Esophagus mucosa (tissue), 1 donor: ENCODE measurements at places on chromosomes 4 and X.

GRCh38 chr4:78370631-78371372 is 180.8 kb upstream of the ANXA3 start:
- peak; percentile 86 for ATAC-seq

DNA sequence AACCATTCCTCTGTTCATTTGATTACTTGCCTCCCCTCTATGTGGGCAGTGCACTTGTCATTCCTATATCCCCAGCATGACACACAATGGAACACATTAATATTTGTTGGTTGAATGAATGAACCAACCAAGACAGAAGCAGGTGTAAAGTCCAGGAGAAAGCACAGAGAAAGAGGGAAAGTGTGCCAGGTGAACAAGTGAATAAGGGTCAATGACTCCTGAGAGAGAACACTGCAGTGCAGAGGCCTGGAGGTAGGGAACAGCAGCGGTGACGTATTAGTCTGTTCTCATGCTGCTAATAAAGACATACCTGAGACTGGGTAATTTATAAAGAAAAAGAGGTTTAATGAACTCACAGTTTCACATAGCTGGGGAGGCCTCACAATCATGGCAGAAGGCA is 53.1 kb downstream of the USP46 start:
- ATAC-seq: no peak

DNA sequence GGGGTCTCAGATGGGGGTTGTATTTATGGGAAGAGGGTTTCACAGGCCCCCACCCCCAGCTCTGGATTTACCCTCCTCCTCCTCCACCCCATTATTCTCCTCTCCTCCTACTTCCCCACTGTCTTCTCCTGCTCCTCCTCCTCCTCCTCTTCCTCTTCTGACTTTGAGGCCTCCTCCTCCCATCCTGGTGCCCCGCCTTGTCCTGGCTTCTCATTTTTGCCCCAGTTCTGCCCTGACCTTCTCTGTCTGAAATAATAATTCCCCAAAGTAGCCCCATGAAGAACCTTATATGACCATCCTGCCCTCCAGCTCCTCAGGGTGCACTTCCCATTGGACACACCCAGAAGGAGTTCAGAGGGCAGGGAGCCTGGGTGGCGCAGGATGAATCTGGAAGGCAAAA is 351.4 kb upstream of the GATB start:
- no peak for ATAC-seq

GRCh38 chr4:12881945-12882584 is 602.1 kb downstream of the RAB28 start:
- no peak for ATAC-seq

DNA sequence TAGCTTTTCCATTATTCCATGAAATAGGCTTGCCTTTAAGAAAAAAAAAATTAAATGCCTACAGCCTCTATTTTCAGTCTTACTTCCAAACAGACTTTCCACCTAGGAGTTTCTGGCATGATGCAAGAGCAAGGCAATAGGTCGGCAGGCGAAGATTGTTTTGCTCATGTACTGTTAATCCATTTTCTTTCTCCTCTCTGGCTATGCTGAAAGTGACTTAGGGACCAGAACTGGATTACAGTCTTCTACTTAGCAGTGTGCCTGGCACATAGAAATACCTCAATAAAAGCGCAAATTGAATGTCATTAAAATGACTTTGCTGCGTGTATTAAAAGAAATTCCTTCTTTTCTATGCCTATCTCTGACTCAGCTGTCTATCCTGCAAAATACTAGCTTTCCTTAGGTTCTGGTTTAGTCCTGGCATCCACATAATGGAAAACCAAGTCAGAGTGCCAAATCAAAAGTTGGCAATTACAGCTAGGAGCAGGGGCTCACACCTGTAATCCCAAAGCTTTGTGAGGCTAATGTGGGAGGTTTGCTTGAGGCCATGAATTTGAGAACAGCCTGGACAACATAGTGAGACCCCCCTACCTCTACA is 51.9 kb downstream of the CC2D2A start:
- ATAC-seq: no peak

- no peak for ATAC-seq
These were observed 327.5 kb upstream of the FGF16 start for GRCh38 chrX:77119706-77120105.

GRCh38 chr4:45554423-45554822 is 569.4 kb downstream of the GABRG1 start:
- no peak for ATAC-seq

GRCh38 chrX:65596270-65597034 is 61.9 kb upstream of the LAS1L start:
- peak; percentile 52 for ATAC-seq

DNA sequence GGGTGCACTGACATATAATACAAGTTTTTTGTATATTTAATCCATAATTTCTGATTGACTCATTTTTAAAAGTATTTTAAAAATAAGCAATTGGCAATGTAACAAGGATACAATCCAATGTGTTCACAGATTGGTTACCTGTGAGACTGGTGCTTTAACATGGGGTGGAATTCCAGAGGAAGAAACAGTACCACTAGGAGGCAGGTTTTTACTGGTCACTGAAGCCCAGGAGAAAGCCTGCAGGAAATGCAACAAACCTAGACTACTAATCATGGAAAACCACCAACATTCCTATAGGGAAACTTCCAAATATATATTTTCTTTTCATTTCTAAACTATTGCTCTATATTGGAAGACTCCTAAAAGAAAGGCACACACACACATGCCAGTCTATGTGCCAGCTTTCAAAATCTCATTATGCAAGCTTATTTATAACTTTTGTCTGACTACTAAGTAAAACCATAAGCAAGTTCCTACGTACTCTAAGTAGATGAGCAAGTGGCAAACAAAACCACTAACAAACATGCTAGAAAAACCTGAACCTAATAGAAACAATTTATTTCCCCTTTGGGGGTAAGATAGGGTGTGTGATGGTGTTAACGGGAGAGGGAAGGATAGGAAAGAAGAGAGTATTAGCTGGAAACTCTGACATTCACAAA is 19.2 kb downstream of the G3BP2 start:
- peak; percentile 52 for ATAC-seq

DNA sequence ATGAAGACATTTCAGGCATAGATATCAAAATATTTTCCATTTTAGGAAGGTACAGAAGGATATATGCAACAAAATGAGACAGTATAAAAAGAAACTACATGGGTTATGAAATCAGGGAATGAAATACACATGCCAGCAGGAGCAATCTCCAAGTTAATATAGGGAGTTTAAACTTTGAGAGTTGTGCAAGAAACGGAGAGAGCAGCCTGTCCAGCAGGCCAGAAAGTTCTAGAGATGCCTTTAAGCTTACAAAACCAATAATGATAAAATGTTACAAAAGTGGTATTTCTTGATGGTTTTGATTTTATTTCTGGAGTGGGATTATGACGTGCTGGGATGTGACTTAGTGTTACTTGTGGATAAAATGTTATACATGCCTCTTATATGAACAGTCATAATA is 2047.9 kb downstream of the ARAP2 start:
- ATAC-seq: no peak

DNA sequence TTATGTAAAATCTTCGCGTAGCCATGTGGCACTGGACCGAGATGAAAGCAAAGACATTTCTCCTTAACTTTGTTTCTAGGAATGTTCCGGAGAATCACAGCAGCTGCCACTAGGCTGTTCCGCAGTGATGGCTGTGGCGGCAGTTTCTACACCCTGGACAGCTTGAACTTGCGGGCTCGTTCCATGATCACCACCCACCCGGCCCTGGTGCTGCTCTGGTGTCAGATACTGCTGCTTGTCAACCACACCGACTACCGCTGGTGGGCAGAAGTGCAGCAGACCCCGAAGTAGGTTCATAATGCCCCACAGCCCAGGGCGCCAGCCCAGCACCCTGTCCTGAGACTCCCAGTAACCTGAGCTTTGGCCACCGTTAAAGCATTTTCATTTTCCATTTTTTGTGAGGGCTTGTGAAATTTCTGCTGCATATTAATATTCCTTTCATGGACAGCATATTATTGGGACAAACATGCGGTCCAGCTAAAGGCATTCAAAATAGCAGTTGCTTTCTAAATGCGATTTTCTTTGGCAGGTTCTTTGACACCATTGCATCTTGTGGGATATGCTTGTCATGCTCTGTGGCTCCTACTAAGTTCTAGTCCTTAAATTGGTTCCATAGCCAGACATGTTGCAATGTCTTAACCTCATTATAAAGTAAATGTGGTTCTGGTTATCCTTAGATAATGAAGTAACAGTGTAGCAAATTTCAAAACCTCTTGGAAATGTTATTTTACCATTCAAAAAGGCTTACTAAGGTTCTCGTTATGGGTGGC is 49.1 kb upstream of the MSANTD1 start:
- ATAC-seq: no peak

DNA sequence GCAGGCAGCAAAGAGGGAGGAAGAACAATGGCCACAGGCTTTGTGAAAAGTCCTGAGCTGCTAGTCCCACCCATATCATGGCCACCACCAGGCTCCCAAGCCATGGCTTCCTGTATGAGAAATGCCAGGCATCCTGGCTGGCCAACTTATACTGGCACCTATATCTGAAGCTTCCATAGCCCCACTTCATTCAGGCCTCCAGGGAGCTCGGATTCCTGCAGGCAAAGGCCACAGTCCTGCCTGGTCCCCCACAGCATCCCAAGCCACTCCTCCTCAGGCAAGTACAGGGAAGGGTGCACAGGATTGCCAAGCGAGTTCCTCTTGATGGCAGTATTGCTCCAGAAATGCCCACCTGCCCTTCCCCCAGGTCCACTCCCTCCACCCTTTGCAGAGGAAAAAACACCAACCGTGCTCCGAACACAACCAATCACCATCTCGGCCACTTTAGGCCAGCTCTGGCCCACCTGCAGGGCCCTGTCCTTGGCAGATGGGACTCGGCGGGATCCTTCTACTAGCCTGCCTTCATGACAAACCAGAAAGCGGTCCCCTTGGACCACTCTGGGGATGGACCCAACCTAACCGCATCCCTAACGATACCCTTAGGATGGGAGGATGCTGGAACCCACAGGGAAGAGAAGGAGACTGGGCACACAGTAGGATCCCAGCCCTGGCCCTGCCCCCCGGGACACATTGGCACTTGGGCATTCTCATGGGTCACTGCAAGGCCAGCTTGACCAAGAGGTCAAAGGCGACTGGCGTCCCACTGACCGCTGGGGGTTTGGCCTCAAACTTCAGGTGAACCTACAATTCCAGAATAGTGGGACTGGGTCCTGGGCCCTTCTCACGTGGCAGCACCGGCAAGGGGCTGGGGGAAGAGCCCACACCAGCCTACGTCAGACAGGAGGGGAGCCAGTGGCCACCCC is 220.4 kb upstream of the AGTR2 start:
- ATAC-seq: peak; percentile 35

DNA sequence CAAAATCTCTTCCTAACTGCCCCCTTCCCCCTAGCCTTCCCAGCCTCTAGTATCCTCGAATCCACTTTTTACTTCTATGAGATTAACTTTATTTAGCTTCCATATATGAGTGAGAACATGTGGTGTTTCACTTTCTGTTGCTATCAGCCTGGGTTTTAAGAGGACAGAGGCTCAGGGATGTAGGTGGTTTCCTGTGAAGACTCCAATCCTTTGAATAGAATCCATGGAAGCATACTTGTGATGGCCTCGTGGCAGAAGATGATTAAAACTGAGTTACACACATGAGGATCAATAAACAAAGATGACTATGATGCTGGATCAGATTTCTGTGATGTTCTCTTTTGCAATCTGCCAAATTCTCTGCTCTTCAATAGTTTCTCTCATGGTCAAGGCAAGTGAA is 29.8 kb downstream of the CD99L2 start:
- no peak for ATAC-seq

DNA sequence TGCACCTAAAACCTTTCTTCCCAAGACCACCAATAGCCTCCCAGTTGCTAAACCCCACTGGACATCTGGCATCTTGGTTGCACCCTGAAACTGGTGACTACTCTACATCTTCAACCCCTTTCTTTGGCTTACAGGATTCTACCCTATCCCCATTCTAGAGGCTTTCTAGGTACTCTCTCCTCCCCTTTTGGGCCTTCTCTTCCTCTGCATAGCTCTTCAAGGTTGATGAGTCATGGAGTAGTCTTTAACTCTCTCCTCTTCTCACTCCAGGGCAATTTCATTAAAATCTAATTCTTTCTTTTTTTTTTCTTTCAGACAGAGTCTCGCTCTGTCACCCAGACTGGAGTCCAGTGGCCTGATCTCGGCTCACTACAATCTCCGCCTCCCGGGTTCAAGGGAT is 16.8 kb downstream of the APOO start:
- ATAC-seq: no peak

DNA sequence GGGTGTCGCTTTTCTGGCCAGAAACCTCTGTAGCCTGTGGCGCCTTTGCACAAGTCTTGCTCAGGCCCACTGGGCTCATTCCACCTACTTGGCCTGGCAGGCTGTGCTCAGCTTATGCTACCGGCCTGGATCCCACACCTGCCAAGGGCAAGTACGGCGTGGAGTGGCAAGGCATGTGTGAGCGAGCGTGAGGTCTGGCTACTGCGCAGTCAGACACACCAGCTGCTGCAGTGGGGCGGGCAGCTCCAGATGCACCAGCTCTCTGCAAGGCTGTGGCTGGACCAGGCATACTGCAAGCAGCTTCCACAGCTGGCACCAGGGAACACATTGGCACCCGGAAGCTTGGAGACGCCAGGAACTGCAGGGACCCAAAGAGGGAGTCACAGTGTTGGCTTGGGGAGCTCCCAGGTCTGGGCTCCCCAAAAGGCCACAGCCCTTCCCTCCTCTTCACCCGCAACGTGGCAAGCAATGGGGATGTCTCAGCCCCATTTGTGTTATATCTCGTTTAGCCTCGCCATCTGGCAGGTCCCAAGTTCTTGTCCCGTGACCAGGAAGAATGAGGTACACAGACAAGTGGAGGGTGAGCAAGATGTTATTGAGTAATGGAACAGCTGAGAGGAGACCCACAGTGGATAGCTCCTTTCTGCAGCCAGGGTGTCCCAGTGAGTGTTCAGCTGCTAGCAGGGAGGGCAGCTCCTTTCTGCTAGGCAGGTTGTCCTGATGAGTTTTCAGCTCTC is 3.8 kb upstream of the FBXW7 start:
- ATAC-seq: no peak

DNA sequence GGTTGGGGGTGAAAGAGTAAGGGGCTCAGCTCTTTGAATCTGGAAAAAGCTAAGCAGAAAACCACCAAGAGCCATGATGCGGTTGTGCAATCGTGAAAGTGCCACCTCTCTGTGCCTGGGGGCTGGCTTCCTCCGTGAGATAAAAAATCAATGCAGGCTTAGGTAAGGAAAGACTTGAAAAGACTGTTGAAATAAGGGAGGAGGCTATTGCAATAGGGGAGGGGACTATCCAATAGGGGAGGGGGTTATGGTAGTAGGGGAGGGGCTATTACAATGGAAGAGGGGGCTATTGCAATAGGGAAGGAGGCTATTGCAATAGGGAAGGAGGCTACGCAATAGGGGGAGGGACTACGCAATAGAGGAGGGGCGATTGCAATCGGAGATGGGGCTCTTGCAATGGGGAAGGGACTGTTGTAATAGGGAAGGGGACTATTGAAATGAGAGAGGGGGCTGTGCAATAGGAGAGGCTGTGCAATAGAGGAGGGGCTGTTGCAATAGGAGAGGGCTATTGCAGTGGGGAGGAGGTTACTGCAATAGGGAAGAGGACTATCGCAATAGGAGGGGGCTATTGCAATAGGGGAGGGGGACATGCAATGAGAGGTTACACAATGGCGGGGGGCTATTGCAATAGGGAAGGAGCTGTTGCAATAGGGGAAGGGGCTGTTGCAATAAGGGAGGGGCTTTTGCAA is 162.3 kb upstream of the PSAPL1 start:
- ATAC-seq: no peak
